Pancreas (tissue), 10 donors: ENCODE measurements at places on chromosomes 2 and 18.

GRCh38 chr18:27614951-27615844 lies 430.1 kb upstream of the CHST9 start:
- no peak for DNase-seq

GRCh38 chr2:117692001-117692763 lies 122.3 kb upstream of the DDX18 start:
- no peak for DNase-seq

GRCh38 chr2:102193074-102193473 lies 6.3 kb downstream of the IL1RL2 start:
- no peak for DNase-seq

DNA sequence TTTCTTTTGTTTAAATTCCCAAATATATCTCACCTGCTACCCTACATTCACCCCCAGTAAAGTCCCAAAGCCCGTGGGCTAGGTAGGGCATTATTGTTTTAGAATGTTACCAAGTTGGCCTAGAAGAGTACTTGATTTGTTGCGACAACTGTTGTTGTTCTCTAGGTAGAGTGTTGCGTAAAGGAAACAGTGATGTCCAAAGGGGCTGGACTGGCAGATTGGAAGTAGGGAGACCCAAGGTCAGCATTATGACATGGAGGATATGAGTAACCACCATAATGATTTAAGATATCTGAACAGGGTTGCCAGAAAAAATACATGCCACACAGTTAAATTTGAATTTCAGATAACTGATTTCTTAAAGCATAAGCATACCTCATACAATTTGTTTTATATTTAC lies 39.2 kb downstream of the SCN1A start:
- no peak for DNase-seq

DNA sequence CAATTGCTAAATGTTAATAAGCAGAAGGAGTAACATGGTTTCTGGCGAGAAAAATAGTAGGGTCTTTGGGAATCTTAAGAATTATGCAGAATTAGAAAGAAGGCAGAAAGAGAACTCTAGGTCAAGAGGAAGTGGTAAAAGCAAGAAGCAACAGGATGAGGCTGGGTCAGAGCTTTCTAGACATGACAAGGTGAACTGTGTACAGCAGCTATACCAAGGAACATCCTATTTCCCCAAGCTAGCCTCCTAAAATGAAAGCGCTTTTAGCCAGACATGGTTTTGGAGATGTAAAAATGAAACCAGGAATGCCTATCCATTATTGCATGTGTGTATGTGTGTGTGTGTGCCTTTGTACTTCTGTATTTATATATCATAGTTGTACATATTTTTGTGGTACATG lies 42.3 kb upstream of the STAT1 start:
- no peak for DNase-seq

DNA sequence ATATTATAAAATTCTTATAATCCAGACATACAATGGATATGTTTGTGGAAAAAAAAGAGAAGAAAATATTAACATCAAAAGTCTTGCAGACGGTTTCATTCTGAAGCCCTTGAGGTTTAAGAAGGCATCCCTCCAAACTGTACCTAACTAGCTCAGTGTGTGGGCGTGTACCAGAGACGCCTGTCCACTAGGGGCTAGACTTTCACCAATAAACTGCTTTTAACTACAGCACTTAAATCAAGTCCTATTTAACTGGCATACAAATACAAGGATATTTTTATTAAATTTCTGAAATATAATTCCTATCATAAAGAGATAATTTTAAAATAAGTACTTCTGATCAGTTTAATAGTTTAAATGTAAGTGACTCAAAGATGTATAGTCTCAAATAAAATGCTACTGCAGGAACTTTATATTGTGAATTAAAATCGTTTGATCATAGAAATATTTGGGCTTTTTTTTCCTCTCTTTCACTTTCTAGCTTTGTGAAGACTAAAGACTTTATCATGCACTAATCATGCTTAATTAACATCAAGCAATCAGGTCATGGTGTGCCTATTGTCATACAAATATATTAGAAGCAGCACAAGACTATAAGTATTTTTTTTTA lies 437.7 kb downstream of the SATB2 start:
- DNase-seq: no peak

DNA sequence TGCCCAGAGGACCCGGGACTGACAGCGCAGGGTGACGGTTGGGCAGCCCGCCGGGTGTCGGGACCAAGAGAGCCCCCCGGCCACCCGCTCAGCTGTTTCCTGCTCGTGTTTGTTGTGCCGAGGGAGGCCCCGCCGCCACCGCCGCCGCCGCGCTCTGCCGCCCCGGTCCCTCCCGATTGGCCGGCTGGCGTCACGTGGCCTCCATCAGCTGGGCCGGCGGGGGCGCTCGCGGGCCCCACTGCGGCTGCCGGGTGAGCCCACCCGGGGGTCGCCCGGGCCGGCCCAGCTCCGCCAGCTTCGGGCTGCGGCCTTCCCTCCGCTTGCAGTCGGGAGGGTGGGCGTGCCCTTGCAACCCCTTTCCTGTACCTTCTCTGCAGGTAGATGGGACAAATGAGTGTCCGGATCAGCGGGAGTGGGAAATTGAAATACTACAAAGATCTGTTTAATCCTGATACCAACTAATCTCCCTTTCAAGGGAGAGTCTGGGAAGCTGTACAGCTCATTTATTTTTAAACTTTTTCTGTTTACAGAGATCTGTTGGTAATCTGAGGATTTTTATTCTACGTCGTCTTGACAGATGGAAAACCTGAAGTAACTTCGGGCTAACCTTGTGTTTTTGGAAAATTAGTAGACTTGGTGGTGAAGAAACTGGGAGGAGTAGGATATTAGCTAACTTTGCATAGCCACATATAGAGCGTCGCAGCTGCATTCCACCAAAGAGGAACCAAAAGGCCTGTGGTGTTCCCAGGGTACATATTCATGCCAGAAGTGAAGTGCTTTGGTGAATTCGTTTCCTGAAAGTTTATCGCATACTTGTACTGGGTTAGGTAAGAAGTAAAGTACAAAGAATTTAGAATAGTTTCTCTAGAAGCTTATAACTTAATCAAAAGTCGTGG lies 1.2 kb downstream of the YPEL5 start:
- DNase-seq: peak; percentile 75

GRCh38 chr2:71548646-71549425 lies 95.5 kb downstream of the DYSF start:
- DNase-seq: peak; percentile 82

GRCh38 chr2:96967436-96967835 lies 18.9 kb downstream of the FAM178B start:
- DNase-seq: no peak

GRCh38 chr18:13451213-13451540 lies 232.6 kb downstream of the LDLRAD4 start:
- DNase-seq: no peak

- DNase-seq: no peak
Measured at GRCh38 chr2:173803449-173803848, 161.7 kb downstream of the SP3 start.

- DNase-seq: no peak
Measured at GRCh38 chr2:226317970-226318369, 481.6 kb downstream of the IRS1 start.

GRCh38 chr2:231299267-231299666 lies 96.2 kb upstream of the B3GNT7 start:
- no peak for DNase-seq

GRCh38 chr18:10041180-10041579 lies 127.4 kb downstream of the VAPA start:
- no peak for DNase-seq

DNA sequence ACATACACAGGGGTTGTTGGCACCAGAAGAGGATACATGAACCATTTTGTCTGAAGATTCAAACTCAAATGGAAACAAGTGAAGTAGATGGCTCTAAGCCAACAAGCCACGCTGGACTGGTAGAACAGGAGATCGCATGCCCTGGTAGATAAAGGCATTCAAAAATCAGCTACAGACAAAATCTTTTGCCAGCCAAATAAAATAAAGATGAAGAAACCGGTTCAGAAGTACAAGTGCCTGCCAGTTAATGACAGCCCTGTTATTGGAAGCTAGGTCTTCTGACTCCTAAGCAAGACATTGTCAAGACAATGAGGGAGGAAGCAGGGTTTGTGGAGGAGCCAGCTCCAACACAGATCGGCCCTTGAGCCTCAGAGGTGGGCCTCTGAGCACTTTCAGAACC lies 52.3 kb downstream of the EHD3 start:
- no peak for DNase-seq

DNA sequence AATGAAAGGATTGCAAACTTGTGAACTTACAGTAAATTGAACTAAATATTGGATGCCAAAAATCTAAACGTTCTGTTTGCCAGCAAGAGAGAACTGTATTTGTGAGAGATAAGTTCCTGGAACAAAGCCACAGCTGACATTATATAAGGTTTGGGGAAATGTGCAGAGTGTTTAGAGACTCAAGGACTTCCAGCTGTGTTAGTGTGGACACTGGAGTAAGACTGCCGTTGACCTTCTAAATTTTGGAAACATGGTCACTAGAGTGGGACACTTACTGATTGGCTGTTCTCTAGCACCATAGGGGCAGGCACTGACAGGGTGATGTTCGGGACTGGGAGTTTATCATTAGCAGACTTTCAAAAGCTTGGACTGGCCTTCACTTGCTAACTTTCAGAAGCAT lies 40.5 kb downstream of the SCN9A start:
- DNase-seq: peak; percentile 3

DNA sequence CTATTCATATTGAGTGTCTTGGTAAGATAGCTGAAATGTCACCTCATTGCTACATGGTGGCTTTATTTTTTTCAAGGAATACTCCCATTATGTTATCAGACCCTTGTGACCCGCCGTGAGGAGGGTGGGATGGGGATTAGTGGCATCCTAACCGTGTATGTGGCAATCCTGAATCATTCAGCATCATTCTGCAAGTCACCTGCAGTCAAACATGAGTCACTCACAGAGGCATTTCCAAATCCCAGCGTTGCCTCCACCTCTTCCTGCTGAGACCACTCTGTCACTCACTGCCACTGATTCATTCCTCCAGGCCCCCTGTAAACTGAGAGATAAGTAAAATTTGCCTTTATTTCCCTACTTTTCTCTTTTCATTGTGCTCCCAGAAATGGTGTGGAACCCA lies 307.4 kb upstream of the KLHL29 start:
- no peak for DNase-seq

DNA sequence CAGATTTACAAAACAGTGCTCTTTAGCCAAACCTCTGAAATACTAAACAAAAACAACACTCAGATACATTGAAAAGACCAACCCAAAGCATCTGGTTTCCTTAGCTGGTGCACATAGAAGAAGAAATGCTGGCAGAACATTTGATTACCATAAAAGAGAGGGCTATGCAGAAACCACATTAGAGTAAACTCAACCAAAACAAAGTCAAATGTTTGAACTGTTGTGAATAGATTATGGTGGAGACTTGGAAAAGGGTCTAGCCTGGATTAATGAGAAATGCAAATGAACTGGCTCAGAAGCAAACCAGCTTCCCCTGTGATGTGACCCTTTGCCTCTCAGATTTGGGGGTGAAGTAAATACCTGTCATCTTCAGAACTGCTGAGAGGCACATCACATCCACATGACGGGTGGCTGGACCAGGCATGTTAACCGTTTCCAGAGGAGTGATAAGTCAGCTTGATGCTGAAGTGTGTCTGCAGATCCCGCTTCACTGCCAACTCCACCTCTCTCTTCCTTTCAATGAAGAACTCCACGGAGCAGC lies 153.0 kb downstream of the NRP2 start:
- DNase-seq: no peak

GRCh38 chr2:51120754-51121280 lies 88.9 kb upstream of the NRXN1 start:
- DNase-seq: peak; percentile 12

DNA sequence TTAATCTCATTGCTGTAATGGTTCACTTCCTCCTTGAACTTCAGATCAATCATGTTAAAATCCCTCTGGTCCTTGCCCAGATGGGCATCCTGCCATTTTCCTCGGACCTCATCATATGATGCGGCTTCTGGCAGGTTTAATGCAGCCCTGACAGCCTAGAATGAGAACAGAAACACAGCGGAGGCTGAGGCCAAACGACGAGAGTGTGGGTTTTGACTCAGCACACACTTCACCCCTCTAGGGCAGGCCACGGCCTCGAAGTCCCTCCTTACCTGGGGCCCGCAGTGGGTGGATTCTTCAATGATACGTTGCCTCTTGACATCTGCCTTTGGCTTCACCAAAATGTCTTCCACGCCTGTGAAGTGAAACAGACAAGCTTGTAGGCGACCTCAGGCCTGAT lies 56.8 kb downstream of the POLR1A start:
- DNase-seq: peak; percentile 33

GRCh38 chr2:154402213-154402612 lies 296.3 kb upstream of the KCNJ3 start:
- DNase-seq: no peak

- DNase-seq: no peak
Measured at GRCh38 chr2:229173825-229174359, 97.2 kb downstream of the PID1 start.

DNA sequence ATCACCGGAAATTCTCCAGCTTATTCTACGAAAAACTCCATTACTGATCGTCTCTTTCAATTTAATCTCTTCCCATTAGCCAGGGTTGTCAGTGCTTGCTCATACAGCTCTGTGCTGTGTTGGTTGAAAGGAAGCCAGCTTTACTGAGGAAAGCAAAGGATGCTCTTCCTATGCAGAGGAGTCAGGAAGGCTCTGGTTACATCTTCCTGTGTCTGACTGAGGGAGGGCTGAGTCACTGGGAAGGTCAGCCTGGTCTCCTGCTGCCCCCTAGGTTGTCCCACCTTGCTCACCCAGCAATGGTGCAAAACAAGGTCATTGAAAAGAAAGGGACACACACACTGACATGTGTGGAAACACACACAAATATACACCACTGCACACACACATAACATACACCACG lies 975.6 kb downstream of the DCDC2C start:
- DNase-seq: no peak

DNA sequence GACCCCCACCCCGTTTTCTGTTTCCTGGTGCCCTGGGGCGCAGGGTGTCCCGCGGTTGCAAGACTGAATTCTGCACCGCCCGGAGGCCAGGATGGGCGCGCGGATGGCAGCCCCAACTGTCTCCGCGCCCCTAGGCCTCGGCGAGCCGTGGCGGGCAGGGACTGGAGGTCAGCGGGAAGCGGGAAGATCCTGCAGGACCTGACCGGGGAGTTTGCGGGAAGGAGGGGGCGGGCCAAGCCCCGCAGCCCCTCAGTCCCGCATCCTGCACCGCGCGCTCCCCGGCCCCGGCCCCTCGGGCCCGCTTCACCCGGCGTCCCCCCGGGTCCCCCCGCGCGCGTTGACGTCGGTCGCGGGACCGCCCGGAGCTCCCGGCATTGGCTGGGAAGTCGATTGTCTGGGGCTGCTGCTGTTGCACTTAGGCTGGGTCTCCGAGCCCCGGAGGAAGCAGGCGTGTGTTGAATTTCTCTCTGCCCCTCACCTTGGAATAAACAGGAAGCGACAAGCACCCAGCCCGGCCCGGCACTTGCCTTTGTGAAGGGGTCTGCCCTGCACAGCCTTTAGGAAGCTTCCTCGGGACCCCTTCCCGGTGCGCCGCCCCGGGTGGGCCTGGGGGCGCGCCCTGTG lies at the start of gene LDLRAD4:
Gene LDLRAD4 (plus strand): TSS at position 393 of the 624 bp plus-strand sequence.
- peak; percentile 73 for DNase-seq

GRCh38 chr2:69755862-69756467 lies 14.0 kb downstream of the ANXA4 start:
- no peak for DNase-seq
